ENCODE measurements at places on chromosomes 6 and 20.

- no peak for DNase-seq
Measured at GRCh38 chr6:14618759-14619418, 501.3 kb downstream of the CD83 start.

DNA sequence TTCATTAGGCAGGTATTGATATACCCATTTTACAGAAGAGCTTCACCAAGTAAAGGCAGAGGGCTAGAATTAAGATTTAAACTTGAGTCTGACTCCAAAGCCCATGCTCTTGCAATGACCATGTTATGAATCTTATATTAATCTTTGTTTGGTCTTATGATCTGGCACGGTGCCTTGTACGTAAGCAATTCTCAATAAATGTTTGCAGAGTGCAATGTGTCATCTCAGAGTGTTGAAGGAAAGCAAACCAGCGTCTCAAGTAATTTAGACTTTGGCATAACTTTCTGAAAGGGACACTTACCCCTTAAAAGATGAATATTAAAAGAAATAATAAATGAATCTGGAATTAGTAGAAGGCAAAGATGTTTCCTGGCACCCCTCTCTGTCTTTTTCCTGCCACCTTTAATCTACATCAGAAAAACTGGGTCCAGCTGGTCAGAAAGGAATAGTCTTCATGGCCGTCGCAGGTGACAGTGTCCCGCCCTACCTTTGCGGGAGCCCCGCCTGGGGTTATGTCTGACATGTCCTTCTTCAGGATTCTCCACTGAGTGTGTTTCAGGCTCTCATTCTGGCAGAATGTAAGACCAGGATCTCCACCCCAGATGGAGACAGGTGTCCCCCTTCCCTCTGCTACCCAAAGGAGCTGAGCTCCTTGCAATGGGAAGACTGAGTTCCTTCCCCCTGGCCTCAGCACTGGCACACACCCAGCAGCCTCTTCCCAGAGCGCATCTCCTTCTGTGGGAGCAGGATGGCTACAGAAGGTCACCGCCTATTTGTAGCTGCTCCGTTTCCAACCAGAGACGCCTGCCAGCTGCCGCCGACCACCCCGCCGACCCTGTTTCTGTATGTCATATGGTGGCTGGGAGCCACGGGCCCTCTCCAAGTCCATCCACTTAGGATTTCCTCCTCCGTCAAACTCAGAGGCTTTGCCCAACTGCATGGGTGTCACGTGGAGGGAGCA, 266.3 kb upstream of the ECI2 start:
- DNase-seq = no peak

GRCh38 chr20:35447082-35447789, 8.2 kb upstream of the CEP250 start:
- peak; percentile 76 for DNase-seq

DNA sequence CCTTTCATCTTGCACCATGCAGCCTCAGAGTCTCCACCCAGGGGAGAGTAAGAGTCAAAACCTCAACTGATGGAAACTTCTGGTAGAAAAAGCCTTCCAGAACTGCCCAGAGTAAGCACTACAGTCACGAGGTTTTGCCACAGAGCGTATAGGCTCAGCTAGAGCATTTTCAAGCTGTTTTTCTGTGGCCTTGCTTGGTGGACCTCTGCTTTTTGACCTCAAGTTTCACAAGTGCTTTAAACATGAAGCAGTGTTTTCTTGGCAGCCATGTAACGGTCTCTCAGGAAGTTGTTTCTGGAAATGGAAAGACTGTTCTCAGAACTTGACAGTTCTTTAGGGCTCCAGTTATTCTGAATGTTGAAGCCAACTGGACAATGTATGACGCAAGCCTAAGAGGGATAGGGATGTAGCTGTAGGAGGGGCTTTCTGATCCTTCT, 146.5 kb downstream of the ZDHHC14 start:
- no peak for DNase-seq

DNA sequence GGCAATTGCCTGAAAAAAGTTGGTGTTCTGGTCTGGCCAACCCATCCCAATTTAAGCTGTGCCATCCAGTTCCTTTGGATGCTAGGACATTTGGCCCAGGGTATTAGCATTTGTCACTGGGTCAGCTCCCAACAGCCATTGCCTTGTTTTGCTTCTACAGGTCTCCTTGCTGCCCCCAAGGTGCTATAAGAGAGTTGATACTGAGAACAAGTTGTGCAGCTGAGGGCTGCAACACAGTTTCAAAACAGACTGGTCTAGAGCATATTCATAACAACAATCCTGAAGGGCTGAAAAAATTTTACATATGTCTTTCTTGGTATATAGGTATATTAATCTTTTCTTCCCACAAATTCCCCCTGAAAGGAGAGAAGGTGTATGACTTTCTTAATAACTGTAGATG, 61.0 kb downstream of the LYRM4 start:
- no peak for DNase-seq

- DNase-seq = no peak
Measured at GRCh38 chr6:148544421-148544820, 201.8 kb downstream of the SASH1 start.

GRCh38 chr6:126094411-126094810, 108.1 kb downstream of the TRMT11 start:
- no peak for DNase-seq

- peak; percentile 67 for DNase-seq
Measured at GRCh38 chr6:1872649-1873131, 263.0 kb downstream of the FOXC1 start.

DNA sequence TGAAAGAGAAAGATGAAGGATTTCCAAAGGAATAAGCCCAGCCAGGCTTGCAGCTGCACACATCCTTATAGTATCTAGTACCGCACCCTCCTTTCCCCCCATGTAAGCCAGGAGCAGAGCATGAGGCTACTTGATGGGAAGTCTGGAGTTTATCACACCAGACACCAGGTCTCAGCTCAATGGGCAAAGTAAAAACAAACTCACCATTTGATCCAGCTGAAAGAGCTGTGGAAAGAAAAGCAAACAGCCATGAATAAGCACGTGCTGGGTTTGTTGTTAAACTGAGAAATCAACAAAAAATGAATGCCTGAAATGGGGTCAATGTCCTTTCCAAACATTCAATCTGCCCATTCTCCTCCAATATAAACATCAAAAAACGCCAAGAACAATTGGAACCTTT, 50.6 kb upstream of the MAP7 start:
- DNase-seq = no peak

GRCh38 chr20:63461104-63461763, 11.2 kb downstream of the KCNQ2 start:
- DNase-seq = no peak

GRCh38 chr6:38149531-38149930, 330.0 kb downstream of the ZFAND3 start:
- no peak for DNase-seq

DNA sequence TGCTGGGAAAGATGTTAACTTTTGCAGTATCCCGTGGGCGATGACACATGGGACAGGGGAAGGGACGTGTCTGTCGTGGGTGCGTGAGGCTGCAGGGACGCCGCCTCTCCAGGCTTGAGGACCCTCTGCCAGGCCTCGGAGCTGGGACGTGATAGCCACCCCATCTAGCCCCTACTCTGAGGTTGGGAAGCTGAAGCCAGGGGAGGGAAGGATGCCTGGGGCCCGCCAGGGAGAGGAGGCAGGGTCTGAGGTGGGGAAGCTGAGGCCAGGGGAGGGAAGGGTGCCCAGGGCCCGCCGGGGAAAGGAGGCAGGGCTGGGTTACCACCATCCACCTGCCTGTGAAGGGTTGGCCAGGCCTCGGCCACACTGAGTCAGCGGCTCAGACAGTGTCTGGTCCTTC, 38.2 kb upstream of the GATA5 start:
- no peak for DNase-seq

- no peak for DNase-seq
Measured at GRCh38 chr6:52672412-52673025, 1.6 kb downstream of the TMEM14A start.

DNA sequence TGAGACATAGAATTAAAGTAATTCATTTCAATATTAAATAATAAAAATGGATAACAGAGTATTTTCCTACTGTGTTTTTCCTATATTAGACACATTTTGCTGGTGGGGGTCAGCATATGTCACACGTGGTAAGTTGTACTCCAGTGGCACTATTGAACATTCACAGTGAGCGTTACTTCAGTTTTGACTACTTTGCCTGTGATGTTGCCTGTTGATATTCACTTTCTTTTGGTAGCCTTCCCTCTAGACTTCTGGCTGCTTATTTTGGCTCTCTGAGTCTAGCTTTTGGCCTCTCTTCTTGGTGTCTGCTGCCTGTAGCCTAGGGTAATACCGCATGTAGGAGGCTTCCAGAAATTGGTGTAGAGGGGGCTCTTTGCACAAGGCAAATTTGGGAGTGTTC, 64.4 kb upstream of the TFB1M start:
- DNase-seq = no peak

DNA sequence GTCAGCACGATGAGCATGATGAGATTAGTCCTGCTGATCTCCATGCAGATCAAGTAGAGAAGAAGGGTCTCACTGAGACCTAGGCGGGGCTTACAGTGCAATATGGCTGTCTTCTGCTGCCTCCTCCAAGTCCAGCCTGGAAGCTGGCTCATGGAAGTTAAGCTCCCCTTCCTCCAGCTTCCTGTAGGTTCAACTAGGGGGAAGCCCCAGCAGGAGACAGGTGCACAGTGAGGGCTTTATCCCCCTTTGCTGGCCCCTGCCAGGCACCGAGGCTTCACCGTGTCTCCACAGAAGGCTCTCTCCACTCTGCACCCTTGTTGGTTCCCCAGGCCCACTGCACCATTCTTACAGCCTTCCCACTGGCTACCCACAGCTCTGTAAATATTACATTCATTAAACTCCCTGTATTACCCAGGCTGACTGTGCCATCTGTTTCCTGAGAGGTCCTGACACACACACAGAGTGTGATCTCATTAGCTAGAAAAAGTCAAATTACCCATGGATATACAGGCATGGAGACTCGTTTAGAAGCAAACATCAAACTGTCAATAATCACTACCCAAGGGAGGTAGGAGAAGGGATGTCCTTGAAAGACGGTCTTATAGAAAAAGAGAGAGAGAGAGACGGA, 90.4 kb downstream of the SLC2A10 start:
- no peak for DNase-seq

DNA sequence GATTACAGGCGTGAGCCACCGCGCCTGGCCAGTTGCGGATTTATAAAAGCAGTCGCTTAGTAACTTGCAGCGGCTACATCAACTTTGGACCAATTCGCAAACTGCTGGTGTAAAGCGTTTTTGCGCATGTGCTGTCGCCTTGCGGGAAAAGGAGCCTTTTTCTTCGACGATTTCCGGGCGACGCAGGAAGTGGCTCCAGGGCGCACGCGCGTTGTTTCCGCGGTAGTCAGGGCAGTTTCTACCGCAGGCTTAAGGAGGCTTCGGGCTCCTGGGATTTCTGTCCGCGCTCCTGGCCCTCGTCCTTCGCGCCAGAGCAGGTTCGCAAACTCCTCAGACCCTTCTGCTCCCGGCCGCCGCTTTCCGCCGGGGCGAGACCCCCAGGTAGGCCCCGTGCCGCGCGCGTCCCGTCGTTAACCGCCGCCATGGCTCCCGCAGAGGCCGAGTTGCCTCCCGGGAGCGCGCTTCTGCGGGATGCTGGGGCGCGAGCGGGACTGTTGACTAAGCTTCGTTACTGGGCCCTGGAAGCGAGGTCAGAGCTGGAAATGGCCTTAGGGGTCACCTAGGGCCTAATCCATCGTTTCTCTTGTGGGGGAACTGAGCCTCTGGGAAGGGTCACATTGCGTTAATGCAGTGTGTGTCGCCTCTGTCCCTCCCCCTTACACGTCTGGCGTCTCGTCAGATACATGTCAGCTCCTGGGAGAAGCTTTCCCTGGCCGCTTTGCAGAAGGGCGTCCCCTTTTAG, at the start of gene RAE1:
Gene RAE1 (plus strand): TSS at position 214 of the 742 bp plus-strand sequence. CDS start 2,784 bp downstream, outside the sequence.
- peak; percentile 92 for DNase-seq

GRCh38 chr6:43966853-43967718, 160.2 kb downstream of the MRPL14 start:
- DNase-seq = no peak

- DNase-seq = peak; percentile 39
Measured at GRCh38 chr20:57680131-57680716, 29.6 kb downstream of the PMEPA1 start.

GRCh38 chr6:31620586-31621319, at the start of gene PRRC2A:
TSS of gene PRRC2A (plus strand) at chr6:31620715. CDS start at chr6:31622790, 2,075 bp downstream.
- peak; percentile 84 for DNase-seq

DNA sequence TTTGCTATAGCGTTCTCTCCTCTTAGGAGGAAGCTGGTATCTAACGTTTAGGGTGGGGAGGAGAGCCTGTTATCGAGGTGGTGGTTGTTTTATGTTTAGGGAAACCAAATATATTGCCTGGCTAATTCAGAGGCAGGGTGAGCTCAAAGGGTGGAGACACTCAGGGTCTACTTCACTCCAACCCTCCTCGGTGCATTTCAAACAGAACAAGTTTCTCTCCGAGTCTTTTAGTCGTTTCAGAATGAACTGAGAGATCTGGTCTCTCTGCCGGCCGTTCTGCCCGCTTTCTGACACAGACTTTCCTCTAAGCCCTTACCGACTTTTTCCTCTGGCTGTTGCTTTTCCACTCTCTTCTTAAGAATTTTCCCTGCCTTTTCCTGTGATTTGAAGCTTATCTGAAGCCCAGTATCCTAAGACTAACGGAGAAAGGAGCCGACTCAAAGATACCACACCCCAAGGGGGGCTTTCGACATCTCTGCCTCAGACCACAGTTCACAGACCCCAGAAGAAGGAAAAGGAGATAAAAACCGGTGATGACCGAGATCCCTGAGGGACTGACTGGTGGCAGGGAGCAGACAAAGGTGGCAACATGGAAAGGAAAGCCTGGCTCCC, 865 bp downstream of the STK38 start:
- DNase-seq = no peak

DNA sequence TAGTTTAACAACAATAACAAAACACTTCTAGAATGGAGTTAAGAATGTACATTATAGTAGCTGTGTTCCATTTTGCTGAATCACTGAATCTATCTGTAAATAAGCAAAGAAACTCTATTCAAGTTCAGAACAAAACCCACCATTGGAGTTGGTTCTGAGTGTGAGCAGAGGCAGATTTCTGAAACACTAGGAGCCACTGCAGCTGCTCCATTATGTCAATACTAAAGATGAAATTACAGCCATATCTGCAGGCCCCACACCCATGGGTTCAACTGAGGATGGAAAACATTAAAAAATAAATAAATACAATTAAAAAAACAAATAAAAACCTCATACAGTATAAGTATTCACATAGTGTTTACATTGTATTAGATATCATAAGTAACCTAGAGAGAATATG, 91.0 kb downstream of the REPS1 start:
- DNase-seq = no peak

GRCh38 chr6:159169193-159169555, at the start of gene FNDC1:
TSS of gene FNDC1 (plus strand) at chr6:159169400. CDS start at chr6:159169597, 197 bp downstream.
- no peak for DNase-seq

GRCh38 chr6:139819776-139820175, 445.3 kb upstream of the CITED2 start:
- no peak for DNase-seq

DNA sequence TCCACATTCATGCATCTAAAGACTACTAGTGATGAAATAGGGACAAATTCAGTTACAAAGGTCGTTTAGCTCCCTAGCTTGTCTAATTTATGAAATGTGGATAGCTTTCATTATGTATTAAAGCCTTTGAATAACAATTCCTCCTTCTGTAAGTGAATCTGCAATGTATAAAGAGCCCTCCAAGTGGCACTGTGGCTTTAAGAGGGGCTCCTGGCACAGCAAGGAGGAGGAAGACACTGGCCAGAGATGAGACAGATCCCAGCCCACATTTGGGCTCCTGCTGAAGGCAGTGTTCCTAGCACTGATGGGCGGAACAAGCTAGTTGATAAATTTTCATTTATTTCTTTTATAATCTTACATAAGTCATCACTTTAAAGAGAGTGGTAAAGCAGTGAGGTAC, 17.6 kb upstream of the FUCA2 start:
- no peak for DNase-seq

GRCh38 chr6:15143086-15143485, 102.8 kb upstream of the JARID2 start:
- DNase-seq = no peak

- DNase-seq = no peak
Measured at GRCh38 chr6:52509281-52510212, 67.3 kb downstream of the TRAM2 start.

Data from NCI-H2029 (cell line).